ENCODE measurements at places on chromosomes 7 and 10.

DNA sequence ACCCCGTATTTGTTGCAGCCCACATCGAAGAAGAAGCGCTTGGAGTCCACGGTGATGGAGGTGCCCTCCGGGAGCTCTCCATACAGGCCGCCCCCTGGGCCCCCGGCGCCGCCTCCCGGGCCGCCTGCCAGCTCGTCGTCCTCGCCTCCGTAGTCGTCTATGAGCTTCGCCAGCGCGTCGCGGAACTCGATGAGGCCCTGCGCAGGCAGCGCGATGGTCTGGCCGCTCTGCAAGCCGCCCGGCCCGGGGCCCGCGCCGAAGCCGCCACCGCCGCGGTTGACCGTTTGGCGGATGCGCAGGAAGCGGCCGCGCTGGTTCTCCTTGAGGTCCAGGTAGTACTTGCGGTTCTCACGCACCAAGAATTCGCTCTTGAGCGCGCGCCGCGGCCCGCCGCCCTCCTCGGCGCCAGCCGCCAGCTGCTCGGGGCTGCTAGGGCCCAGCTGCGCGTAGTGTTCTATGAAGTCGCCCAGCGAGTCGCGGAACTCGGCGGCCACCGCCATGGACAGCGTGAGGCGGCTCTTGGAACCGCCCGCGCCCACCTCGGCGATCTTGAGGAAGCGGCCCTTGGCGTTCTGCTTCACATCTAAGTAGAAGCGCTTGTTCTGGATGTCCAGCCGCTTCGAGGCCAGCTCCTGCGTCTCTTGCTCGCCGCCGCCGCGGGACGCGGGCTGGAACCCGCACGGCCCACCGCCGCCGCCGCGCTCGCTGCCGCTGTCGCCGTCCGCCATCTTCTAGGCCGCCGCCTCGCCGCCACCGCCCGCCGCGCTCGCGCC, 523 bp downstream of the PURB start:
- DNase-seq, result peak; percentile 42

DNA sequence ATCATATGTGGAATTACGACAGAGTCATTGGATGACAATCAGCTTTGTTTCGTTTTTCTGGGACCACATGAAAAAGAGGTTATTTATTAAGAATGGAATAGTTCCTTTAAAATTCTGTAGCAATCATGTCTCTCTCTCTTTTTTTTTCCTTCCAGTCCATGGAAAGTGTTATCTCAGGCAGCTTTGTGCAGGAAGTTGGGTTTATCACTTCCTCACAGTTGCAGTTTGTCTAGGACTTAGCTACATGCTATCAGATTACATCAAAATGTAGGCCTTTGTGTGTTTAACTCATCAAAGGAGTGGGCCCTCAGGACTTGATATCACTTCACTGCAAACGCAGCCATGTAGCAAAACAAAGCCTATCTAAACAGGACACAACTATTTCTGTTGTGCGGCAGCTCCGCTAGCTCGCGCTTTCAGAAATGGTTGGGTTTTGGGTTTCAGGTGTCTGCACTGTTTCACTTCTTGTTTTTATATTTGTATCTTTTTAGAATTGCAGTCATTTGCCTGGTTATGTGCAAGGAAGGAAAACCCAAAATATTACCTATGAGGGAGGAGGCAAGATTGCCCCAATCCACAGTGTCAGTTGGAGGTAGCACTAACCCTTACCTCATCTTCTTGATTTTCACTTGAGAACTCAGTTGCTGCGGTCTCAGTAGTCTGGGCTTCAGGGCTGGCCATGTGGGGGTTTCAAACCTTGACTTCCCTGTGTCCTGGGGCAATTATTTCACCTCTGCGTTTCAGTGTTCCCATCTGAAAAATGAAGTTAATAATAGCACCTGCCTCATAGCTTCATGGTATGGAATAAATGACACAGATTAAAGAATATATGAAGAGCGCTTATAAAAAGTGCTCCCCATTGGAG, 66.7 kb downstream of the HHEX start:
- DNase-seq, result no peak

DNA sequence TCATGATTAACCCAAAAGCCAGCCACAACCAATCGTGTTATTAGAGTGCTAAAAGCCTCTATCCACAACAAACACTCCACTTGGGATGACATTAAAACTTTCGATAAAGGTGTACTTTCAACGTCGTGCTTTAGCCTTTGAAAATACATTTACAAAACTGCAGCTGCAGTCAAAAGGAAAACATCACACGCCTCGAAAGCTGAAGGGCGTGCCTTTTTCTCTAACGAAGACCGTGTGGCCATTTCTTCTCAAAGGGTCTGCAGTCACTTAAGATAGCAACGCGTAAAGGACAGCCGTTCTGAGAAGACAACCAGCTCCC, 1.1 kb downstream of the ARHGAP12 start:
- no peak for DNase-seq

GRCh38 chr7:47685712-47686376, 103.9 kb upstream of the TNS3 start:
- no peak for DNase-seq

DNA sequence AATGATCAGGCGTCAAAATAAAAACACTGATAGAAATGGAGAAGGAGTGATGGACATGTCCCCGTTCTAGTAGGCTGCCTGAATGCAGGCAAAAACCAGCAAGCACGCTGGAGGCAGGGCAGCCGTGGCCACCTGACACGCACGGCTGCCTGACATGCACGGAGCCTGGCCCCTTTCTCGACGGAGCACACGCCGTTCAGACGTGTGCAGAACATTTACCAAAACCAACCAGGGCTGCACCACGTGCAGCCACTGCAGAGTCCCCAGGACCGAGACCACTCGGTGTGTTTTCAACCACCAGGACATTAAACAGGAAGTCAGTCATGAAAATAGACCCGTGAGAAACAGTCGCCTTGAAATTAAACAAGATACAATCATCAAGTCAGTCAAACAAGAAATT, 61.9 kb upstream of the NKX6-2 start:
- DNase-seq, result no peak

- no peak for DNase-seq
Measured at GRCh38 chr7:2637505-2638223, 5.9 kb downstream of the TTYH3 start.

GRCh38 chr7:45221896-45222604, 64.5 kb downstream of the RAMP3 start:
- DNase-seq, result no peak

- no peak for DNase-seq
Measured at GRCh38 chr7:19112274-19113001, 5.0 kb downstream of the TWIST1 start.

Data from A172 (cell line).